ENCODE measurements at places on chromosomes 16 and 17.
A peak's percentile ranks its signal among the peaks of the same experiment; 100 is the strongest.

- no peak for DNase-seq
Measured at GRCh38 chr17:47243737-47244598, 9.7 kb upstream of the ITGB3 start.

- DNase-seq = no peak
Measured at GRCh38 chr17:27776882-27777624, 23.3 kb downstream of the NOS2 start.

DNA sequence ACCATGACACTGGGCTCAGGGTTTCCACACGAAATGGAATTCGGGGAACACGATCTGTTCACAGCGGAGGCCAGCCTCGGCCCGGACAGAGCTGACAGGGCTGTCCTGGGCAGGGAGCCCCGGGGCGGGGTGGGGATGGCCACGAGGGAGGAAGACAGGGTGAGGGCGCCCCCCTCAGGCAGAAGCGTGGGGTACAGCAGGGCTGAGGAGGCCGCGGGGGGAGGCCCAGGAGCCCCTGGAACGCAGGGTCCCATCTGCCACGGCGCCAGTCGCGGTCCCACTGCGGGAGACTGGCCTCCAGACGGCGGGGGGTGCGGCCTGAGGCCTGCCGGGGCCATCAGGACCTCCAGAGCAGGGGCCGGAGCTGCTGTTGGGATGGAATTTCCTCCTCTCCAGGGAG is 75.9 kb downstream of the LMF1 start:
- no peak for DNase-seq

GRCh38 chr17:72466199-72466598 is 345.4 kb downstream of the SOX9 start:
- DNase-seq = no peak

DNA sequence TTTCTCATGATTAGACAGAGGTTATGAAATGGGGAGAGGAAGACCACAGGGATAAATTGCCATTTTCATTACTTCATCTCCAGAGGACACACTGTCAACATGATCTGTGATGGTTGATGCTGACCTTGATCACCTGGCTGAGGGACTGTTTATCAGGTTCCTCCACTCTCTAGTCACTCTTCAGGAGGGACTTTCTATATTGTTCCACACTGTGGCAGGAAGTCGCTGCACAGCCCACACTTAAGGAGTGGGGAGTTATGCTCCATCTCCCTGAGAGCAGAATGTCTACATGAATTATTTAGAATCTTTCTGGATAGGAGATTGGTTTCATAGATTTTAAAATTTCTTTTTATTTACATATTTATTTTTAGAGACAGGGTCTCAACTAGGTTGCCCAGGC is 46.7 kb downstream of the CYB5B start:
- DNase-seq = no peak

DNA sequence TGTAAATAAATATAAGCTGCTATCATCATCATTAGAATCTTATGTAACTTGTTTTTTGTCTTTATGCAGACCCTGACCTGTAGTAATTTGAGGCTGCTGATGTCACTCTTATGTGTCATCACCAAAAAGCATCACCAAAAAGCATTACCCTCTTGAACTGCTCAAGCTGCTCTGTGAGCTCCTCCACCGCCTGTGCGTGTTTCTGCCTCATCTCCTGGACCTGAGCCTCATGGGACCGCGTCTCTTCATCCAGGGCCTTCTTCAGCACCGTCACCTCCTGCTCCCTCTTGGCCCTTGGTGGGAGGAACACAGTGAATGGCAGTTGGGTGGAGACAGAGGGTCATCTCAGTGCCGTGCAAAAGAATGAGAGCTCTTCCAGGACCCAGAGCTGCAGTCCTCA is 82.4 kb downstream of the NDE1 start:
- DNase-seq = no peak

GRCh38 chr16:85259832-85260167 is 147.5 kb upstream of the CIBAR2 start:
- no peak for DNase-seq

GRCh38 chr16:50596762-50597450 is 48.7 kb downstream of the NKD1 start:
- DNase-seq = no peak

DNA sequence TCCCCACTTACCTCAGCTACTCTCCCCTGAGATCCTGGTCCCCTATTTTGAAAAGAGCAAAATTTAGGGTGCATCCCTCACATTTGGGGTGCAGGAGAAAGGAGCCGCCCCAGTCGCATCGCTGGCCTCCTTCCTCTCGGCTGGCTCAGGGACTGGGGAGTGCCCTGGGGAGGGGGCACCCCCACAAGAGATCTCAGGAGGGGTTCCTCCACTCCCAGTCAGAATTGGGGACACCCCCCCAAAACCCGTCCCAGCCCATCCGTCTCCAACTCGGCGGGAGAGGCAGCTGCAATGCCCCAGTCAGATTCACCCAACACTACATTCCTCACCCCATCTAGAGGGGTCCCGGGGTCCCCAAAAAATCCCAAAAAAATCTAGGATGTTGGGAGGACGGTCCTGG is 3.5 kb upstream of the BCL6B start:
- DNase-seq = no peak

DNA sequence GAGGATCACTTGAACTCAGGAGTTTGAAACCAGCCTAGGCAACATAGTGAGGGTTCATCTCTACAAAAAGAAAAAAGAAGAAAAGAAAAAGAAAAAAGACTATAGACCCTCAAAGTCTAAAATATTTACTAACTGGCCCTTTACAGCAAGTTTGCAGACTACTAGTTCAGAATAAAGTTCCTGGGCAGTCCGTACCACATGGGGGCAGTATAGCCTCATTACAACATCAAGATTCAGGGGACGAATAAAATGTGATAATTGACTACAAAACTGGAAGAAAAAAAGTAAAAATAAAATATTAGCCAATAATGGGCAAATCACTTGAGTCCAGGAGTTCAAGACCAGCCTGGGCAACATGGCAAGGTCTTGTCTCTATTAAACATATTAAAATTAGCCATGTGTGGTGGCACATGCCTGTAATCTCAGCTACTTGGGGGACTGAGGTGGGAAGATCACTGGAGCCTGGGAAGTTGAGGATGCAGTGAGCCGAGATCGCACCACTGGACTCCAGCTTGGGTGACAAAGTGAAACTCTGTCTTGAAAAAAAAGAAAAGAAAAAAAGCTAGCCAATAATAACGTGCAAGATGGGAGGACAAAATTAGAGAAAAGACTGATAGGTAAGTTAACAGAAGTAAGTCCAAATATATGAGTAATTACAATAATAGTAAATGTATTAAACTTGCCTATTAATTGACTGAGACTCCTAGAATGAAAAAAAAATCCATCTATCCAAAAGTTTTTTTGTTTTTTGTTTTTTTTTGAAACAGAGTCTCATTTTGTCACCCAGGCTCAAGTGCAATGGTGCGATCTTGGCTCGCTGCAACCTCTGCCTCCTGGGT is 129.4 kb upstream of the SEC14L1 start:
- DNase-seq = peak; percentile 59

DNA sequence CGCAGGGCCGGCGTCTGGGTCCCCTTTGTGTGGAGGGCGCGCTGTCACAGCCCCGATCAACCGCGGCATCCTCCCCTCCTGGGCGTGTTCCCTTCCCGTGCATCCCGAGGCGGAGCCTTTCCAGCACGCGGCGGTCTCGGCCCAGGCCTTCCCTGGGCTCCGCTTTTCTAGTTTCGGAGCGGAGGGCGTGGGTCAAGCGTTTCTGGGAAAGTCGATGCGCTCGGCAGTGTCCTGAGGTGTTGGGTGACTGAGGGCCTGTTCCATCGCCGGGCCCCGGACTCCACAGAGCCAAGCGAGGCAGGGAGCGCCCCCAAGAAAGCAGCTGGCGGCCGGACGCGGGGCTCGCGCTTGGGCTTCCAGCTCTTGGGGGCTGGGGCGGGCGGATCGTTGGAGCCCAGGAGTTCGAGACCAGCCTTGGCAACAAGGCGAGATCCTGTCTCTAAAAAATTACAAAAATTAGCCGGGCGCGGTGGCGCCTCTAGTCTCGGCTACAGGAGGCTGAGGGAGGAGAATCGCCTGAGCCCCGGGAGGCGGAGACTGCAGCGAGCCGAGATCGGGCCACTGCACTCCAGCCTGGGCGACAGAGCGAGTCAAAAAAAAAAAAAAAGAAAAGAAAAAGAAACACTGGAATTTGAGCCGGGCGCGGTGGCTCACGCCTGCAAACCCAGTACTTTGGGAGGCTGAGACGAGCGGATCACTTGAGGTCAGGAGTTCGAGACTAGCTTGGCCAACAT is 806 bp downstream of the IFT140 start:
- DNase-seq = no peak

DNA sequence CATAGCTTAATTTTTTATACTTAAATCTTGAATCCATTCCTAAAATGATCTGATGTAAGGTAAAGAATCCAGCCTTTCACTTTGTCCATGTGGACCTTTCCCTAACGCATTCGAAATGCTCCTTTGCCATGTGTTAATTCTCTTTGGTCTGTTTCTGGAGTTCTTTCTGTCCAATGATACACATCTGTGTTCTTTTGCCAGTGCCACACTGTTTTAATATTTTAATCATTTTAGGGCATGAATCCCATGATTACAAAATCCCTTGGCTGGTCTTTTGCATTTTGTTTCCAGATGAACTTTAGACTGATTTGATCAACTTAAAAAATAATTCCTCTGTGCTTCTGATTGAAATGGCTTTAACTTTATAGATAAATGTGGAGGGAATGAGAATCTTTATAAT is 74.1 kb downstream of the NTN1 start:
- no peak for DNase-seq

- no peak for DNase-seq
Measured at GRCh38 chr17:53032861-53033271, 789.9 kb upstream of the KIF2B start.

DNA sequence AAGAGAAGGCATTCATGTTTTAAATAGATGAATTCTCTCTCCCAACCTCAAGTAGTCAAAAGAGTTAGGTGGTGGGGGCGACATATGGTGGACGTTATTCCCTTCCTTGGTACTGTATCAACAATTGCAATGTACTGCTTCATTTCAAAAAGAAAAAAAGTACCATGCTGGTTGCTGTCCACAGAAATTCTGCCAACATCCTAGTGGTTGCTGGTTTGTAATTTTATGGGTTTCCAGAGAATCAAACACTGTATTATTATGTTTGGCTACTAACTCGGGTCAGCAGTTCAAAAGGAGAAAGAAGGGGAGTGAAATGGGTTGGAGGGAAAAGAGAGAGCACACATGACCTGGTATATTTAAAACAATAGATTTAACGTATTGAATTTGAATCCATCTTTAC is 61.1 kb upstream of the KCNJ16 start:
- DNase-seq = no peak

DNA sequence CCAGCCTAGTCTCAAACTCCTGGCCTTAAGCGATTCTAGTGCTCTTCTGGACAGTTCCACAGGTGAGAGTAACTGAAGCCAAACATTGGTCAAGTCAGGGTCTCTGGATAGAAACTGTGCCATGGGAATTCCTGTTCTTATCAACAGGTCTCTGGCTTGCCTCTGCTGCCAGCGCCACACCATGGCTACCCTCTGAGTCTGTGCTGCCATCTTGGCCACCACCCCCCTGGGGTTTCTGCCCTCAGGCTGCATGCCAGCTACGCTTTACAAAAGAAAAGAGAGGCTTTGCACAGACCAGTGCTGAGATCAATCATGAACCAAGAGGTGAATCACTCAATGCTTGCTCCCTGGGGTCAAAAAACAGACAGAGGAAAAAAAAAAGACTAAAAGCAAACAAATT is 24.4 kb upstream of the CREBBP start:
- DNase-seq = no peak

DNA sequence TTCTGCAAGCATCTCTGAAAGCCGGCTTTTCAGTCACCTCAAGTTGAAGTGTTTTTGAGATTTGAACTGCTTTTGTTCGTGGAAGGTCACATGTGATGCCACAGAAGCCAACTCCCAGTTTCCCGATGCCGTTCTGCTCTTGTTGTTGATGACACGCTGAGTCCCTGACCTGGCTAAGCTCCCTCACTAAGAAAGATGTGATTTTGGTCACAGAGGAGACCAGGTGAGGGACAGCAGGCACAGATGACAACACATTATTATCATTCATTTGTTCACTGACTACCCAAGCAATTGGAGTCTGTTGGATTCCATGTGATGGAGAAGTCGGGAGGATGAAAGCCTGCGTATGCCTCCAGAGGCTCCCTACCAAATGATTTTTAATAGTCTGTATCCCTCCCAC is 822.4 kb upstream of the RBFOX1 start:
- no peak for DNase-seq

GRCh38 chr17:13283606-13284005 is 265.8 kb upstream of the ELAC2 start:
- no peak for DNase-seq

GRCh38 chr17:18191967-18192366 is 8.3 kb downstream of the ALKBH5 start:
- DNase-seq = no peak

- no peak for DNase-seq
Measured at GRCh38 chr16:52254746-52255145, 292.2 kb downstream of the TOX3 start.

GRCh38 chr17:82866590-82867191 is 26.9 kb upstream of the ZNF750 start:
- no peak for DNase-seq

DNA sequence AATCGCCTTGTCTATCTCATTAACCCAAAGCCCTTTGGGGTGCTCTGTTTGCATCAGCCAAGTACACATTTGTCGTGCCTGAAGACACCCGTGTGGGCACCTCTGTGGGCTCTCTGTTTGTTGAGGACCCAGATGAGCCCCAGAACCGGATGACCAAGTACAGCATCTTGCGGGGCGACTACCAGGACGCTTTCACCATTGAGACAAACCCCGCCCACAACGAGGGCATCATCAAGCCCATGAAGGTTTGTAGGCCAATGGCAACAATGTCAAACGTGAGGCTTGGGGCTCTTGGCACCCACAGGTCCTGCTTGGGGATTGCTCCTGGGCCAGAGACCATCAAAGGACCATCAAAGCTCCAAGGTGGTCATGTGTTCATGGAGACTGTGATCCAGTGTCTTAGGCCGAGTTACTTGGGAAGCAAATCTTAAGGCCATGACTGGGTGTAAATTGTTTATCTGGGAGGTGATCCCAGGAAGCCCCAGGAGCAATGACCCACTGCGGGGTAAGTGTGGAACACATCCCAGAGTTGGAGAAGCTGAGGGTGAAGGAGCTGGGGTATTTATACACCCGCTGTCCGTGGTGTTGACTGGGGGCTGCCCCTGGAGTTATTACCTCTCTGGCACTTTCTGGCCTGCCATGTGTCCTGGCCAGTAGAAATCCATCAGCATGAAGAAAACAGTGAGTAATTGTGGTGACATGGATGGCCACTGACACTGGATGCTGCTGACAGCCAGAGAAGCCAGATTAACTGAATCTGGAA is 24.0 kb downstream of the CDH5 start:
- no peak for DNase-seq

Data from effector memory CD8-positive, alpha-beta T cell (primary cell).